ENCODE measurements at places on chromosomes 2 and 18. TPM values are rescaled to one million over a fixed set of nuclear protein-coding genes. Genes with fewer than 3 reads are reported as not detected.

CSRNP3 gene
- total RNA-seq, result 6.9 TPM

IL18R1 gene
- 1.2 TPM for total RNA-seq

PIEZO2 gene
- 0.06 TPM for total RNA-seq

KYNU gene
- total RNA-seq, result 0.77 TPM

GRCh38 chr18:36744261-36744876 is 84.4 kb downstream of the TPGS2 start:
- H3K4me3 ChIP-seq, result no peak overlapping the region
- H3K27me3 ChIP-seq, result no peaks in the 10 kb centered on the region
- H3K4me1 ChIP-seq, result no peaks in the 10 kb centered on the region
- H3K36me3 ChIP-seq, result no peaks in the 10 kb centered on the region

- no peaks in the 10 kb centered on the region for H3K27me3 ChIP-seq
- H3K27ac ChIP-seq, result peak overlapping the region; percentile 50
- H3K4me3 ChIP-seq, result no peak overlapping the region
- peaks cover 25% of the 10 kb centered on the region for H3K4me1 ChIP-seq
Measured at GRCh38 chr2:54384301-54385203, 71.6 kb upstream of the SPTBN1 start.

DNA sequence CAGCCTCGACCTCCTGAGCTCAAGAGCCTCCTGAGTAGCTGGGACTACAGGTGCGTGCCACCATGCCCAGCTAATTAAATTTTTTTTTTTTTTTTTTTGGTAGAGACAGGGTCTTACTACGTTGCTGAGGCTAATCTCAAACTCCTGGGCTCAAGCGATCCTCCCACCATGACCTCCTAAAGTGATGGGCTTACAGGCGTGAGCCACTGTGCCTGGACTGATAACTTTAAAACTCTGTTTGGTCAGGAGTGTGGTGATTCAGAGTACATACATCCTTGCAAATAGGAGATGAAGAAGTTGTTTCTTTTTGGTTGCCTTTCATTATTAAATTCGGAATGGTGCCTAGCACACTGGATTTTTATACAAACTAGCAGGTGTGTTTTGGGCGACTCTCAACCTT is 73.0 kb downstream of the LTBP1 start:
- H3K27ac ChIP-seq, result no peak overlapping the region
- peaks cover 56% of the 10 kb centered on the region for H3K4me1 ChIP-seq
- no peak for DNase-seq
- H3K4me3 ChIP-seq, result no peak overlapping the region
- H3K36me3 ChIP-seq, result no peaks in the 10 kb centered on the region

DNA sequence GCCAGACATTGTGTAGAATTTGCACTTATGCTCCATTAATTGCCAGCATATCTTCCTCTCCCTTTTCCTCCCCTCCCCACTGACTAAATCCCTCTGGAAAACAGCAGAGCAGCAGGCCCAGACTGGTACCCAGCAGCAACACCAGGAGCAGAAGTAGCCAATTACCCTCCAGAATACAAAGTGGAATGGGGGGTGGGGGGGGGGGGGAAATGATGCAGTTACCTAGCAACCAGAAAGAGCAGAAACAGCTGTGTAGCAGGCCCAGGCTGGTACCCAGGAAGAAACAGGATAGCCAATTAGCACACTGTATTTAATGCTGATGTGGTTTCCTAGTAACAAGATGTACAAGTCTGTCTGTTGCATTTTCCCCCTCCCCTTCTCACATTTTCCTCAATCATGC is 52.3 kb downstream of the KLF7 start:
- H3K4me1 ChIP-seq, result peaks cover 46% of the 10 kb centered on the region
- H3K36me3 ChIP-seq, result no peaks in the 10 kb centered on the region
- H3K27me3 ChIP-seq, result no peaks in the 10 kb centered on the region
- no peak overlapping the region for H3K4me3 ChIP-seq
- no peak for DNase-seq

DNA sequence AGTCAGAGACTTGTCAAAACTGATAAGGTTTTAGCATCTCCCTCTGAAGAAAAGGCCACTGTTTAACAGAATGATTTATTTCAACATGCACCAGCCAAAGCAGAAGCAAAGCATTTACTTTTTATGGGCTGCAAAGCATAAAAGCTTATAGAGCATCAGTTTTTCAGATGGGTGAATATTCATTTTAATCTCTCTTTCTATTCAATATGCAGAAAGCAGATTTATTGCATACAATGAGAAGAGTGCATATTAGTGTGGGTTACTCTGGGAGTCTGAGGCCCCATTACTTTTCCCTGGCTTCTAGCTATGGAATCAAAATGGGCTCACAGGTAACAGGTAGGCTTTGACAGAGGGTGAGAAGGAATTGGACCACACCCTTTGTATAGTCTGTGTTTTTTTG is 9.0 kb downstream of the PTPRM start:
- H3K36me3 ChIP-seq, result no peaks in the 10 kb centered on the region
- no peak overlapping the region for H3K4me3 ChIP-seq
- H3K27ac ChIP-seq, result no peak overlapping the region
- DNase-seq, result no peak
- H3K27me3 ChIP-seq, result no peaks in the 10 kb centered on the region
- H3K4me1 ChIP-seq, result peaks cover 66% of the 10 kb centered on the region

DNA sequence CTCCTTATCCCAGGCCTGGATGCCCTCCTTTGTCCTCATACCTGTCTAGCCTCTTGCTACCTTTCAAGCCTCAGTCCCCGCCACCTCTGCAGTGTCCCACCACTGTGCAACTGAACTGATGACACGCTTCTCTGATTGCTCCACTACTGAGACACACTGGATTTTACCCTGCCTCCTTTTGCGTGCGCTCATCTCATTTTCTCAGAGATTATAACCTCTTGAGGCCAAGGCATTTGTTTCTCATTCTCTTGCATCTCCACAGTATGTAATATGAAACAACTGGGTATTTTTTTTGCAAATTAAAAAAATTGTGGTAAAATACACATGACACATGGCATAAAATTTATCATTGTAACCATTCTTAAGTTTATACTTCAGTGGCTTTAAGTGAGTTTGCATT is 95.4 kb downstream of the PRKCE start:
- H3K4me1 ChIP-seq, result peaks cover 17% of the 10 kb centered on the region
- DNase-seq, result no peak

- H3K27me3 ChIP-seq, result no peaks in the 10 kb centered on the region
- no peaks in the 10 kb centered on the region for H3K36me3 ChIP-seq
- H3K4me3 ChIP-seq, result no peak overlapping the region
- H3K4me1 ChIP-seq, result no peaks in the 10 kb centered on the region
Measured at GRCh38 chr2:12032398-12032797, 286.0 kb downstream of the LPIN1 start.

DNA sequence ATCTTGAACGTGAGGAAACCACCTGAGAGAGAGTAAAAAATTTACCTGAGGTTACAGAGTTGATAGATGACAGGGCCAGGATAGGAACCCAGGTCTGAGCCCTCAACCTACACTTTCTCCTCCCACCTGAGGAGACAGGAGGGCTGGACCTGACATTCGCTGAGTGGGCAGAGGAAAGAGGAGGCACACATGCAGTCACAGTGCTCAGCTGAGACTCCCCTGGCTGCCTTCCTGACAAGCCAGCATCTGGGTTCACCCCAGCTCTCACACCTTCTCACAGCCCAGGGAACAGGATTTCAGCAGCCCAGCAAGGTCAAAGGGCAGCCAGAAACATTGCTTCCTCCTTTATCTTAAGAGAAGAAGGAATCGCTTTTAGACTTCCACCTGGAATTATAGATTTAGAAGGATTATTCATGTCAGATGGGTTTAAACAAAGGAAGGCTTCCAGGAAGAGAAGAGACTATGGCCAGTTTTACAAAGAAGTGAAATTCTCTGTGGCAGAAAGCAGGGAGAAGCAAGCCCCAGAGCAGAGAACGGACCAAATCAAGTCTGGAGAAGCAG is 18.1 kb upstream of the PKDCC start:
- peaks cover 27% of the 10 kb centered on the region for H3K4me1 ChIP-seq
- no peak for DNase-seq
- H3K4me3 ChIP-seq, result no peak overlapping the region
- H3K27ac ChIP-seq, result no peak overlapping the region
- H3K27me3 ChIP-seq, result no peaks in the 10 kb centered on the region
- no peaks in the 10 kb centered on the region for H3K36me3 ChIP-seq

DNA sequence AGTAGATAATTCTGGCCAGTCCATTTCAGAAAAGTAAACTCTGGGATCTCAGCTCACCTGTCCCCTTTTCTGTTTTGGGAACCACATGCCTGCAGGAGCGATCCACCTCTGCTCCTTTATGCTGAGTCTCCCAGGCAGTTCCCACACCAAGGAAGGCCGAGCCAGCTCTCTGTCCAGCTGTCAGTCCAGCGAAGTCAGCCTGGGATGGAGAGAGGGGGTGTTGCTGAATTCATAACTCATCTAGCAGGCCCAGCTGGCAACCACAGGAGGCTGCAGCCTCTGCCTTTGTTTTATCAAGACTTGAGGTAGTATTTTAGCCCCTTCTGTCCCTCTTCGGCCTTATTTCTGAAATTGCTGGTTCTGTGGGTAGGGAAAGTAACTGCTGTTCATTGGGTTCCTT is 209.9 kb downstream of the ARL4C start:
- H3K27ac ChIP-seq, result no peak overlapping the region
- H3K4me1 ChIP-seq, result no peaks in the 10 kb centered on the region
- H3K27me3 ChIP-seq, result no peaks in the 10 kb centered on the region
- no peak overlapping the region for H3K4me3 ChIP-seq
- no peaks in the 10 kb centered on the region for H3K36me3 ChIP-seq

DNA sequence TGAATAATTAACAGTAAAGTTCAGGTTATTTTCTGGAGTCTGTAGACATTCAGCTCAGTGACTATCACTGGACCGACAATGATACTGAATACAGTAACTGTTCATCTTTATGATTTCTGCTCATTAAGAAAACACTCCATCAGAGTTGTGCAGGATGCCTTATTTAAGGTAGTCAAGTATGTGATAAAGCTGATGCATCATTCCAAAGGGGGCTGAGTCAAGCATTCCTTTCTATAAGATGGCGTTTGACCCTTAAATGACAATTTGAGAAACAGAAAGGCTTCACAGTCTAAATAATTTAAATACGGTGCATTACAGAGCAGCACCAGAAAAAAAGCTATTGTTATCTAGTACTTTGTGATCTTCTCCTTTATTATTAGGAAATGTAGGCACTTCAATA is 131.1 kb downstream of the CDH2 start:
- H3K27me3 ChIP-seq, result no peaks in the 10 kb centered on the region
- H3K36me3 ChIP-seq, result no peaks in the 10 kb centered on the region
- no peak overlapping the region for H3K27ac ChIP-seq

- H3K4me3 ChIP-seq, result no peak overlapping the region
- no peak overlapping the region for H3K27ac ChIP-seq
- H3K36me3 ChIP-seq, result peaks cover 11% of the 10 kb centered on the region
- H3K27me3 ChIP-seq, result no peaks in the 10 kb centered on the region
- no peak for DNase-seq
- H3K4me1 ChIP-seq, result peaks cover 11% of the 10 kb centered on the region
Measured at GRCh38 chr2:168118733-168119514, 128.5 kb downstream of the STK39 start.

DNA sequence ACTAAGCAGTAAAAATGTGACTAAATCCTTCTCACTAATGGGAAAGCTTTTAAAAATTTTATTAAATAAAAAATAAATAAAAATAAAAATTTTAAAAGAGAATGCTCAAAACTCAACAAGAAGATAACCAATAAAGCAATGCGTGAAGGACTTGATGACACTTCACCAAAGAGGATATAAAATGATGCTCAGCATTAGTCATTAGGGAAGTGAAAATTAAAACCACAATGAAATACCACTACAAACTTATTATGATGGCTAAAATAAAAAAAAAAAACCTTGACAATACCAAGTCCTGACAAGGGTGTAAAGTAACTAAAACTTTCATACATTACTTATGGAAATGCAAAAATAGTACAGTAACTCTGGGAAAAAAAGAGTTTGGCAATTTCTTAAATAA is 3.3 kb upstream of the WDR75 start:
- no peak for DNase-seq

DNA sequence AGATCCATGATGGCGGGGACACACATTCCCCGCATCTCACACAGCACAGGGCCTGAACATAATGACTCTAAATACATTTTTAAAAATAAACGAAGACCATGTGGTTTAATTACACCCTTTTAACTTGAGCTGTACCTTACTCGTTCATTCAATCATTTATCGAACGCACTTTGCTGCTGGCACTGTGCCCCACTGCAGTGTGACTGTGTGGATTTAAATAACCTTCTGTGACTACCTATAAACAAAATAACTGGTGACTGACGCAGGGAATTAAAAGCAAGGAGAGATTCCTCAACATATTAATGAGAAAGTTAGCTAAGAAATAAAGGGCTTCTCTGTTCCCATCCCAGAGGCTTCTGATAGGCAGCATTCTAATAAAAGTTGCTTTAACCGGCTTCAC is 10.9 kb upstream of the FZD7 start:
- no peak overlapping the region for H3K4me3 ChIP-seq
- H3K27me3 ChIP-seq, result no peaks in the 10 kb centered on the region
- H3K4me1 ChIP-seq, result peaks cover 6% of the 10 kb centered on the region
- H3K27ac ChIP-seq, result no peak overlapping the region

- H3K27me3 ChIP-seq, result no peaks in the 10 kb centered on the region
- no peak for DNase-seq
- no peak overlapping the region for H3K4me3 ChIP-seq
- peaks cover 6% of the 10 kb centered on the region for H3K4me1 ChIP-seq
- no peak overlapping the region for H3K27ac ChIP-seq
- no peaks in the 10 kb centered on the region for H3K36me3 ChIP-seq
Measured at GRCh38 chr2:217703999-217704398, 298.8 kb downstream of the TNS1 start.

DNA sequence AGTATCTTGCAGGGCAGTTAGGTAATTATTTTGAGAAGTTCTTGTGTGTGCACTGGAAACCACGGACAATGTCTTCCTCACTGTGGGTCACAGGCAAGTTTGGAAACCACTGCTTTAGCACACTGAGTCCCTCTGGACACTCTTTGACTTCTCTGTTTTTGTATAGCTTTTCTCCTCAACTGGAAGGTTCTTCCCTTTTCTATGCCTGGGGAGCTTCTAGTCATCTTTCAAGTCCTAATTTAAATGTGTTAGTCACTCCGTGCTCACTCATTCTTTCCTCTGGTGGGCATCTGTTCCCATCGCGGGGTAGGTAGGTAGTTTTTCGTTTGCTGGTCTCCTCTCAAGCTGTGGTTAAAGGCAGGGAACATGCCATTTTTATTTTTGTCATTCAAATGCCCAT is 32.1 kb downstream of the E2F6 start:
- no peak overlapping the region for H3K4me3 ChIP-seq
- no peak for DNase-seq
- H3K36me3 ChIP-seq, result no peaks in the 10 kb centered on the region
- H3K27ac ChIP-seq, result no peak overlapping the region

GRCh38 chr2:63589148-63589958 is 590 bp downstream of the MDH1 start:
- peak overlapping the region; percentile 93 for H3K27ac ChIP-seq
- peaks cover 5% of the 10 kb centered on the region for H3K36me3 ChIP-seq
- H3K4me3 ChIP-seq, result peak overlapping the region; percentile 82
- no peaks in the 10 kb centered on the region for H3K27me3 ChIP-seq

DNA sequence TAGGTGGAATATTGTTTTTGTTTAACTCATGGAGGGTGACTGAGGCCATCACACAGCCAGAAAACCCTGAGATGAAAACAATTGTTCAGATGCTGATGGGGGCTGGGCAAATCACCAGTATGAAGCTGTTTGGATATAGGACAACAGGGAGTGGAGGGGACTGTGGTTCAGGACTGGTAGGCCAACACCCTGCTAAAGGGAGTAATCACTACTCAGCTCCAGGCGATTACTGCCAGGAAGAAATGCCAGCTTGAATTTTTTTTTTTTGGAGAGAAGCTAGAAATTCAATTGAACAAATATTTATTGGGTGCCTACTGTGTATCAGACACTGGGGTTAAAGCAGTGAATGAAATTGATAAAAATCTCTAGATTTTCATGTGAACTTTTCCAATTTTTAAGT is 37.4 kb downstream of the TNP1 start:
- no peak overlapping the region for H3K4me3 ChIP-seq
- no peaks in the 10 kb centered on the region for H3K27me3 ChIP-seq
- no peak for DNase-seq
- peaks cover 15% of the 10 kb centered on the region for H3K4me1 ChIP-seq
- no peak overlapping the region for H3K27ac ChIP-seq

Measured in heart left ventricle (tissue), 16 donors.